ENCODE measurements at places on chromosomes 1 and 21.

GRCh38 chr1:93707956-93708355 is 26.3 kb upstream of the BCAR3 start:
- no peak for DNase-seq

DNA sequence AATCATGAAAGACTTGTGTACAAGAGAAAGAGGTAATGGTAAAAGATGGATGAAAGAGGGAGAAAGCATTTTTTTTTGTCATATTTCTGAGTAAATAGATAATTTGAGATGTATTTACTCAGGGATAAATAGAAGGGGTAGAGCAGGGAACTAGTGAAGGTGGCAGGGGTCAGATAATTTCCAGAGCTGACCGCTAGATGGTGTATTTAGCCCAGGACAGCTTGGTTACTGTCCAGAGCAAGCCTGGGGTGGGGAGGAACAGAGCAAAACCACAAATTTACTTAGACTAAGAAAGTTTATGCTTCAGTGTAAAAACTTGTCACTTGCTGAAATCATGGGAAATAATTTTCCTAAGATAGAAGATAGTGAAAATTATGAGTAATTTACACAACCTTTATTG is 91.5 kb downstream of the XCL2 start:
- DNase-seq = no peak

GRCh38 chr21:37374027-37374426 is 7.5 kb downstream of the DYRK1A start:
- no peak for DNase-seq

DNA sequence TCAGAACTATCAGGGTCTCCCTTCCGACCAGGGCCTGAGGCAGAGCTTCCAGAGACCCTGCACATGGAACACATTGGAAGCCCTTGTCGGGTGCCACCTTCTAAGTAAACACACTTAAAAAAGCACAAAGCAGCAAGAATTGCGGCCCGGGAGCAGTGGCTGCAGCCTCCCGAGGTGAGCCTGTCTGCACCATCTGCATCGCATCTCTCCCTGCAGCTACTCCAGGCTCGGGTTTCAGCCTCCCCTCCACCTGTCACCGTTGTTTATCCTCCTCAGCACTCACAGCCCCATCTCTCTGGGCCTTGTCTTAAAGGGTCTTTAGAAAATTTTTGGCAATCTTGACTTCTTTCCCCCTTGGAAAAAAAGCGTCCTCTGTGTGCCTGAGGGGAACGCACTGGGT is 95.1 kb upstream of the ARHGEF16 start:
- no peak for DNase-seq

DNA sequence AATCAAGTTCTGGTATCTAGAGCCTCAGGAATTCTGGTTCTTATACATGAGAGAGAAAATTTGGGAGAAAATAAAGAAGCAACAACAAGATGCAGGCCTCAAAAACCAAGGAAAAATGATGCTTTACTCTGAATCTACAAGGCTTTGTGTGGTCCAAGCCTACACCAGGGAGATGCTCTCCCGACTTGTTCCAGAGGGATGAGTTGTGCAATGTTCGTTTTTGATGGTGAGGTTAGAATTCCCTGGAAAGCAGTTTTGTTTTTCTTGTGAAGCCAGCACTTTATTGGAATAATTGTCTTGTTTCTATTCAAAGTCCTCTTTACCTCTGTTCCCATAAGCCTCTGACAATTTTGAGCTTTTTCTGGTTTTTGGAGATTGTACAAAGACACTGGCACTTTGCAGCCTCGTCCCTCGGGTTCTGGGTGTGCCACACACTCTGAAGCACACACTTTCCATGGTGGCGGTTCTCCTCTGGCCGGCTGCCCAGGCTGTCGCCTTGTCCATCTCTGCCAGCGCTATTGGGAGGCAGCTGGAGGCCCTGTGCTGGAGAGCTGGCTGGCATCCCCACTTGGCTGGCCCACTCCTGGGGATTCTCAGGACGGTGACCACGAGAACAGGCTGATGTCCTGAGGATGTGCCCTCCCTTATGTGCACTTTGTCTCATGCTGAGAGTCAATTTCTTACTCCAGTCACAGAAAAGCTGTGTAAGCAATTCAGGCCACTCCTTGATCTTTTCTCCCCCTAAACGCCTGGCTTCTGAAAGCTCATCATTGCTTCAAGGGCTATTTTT is 70.2 kb downstream of the EDEM3 start:
- no peak for DNase-seq

- DNase-seq = no peak
These were observed 97.5 kb downstream of the CLEC20A start for GRCh38 chr1:178399177-178399728.

GRCh38 chr1:164630626-164631396 is 71.8 kb downstream of the PBX1 start:
- DNase-seq = no peak

DNA sequence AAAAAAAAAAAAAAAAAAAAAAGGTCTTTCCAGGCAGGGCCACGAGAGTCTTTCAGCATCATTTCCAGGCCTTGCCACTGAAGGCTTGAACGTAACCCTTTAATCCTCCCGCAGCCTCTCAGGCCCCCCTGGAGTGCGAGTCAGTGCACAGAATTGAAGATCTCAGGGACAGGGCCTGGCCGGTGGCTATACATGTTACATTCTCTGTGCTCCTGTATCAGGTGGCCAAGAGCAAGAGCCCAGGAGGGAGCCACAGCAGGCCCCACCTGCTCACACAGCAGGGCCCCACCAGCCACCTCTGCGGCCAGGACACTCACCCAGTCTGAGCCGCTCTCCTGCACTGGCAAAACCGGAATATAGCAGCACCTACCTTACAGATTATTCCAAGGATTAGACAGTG is 34.1 kb upstream of the SLC25A33 start:
- no peak for DNase-seq

GRCh38 chr1:216805233-216805632 is 82.0 kb upstream of the ESRRG start:
- no peak for DNase-seq

DNA sequence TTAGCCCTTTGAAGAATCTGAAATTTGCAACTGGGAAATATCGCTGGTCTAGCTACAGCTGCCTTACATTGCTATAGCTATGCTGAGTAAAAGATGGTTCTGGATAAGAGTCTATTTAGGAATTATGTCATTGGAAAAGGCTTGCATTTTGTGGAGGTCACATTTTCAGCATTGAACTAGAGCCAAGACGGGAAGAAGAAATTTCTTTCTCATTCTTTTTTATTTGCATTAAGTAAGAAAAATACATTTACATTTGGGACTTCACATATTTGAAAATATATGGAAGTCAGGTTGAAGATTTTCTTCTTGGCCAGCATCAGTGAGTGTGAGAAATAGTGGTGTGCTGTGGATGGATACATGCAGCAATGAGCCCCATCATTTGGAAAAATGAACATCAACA is 291.6 kb downstream of the PTBP2 start:
- DNase-seq = no peak

GRCh38 chr1:61518670-61519400 is 206.1 kb downstream of the TM2D1 start:
- DNase-seq = no peak

- no peak for DNase-seq
These were observed 74.5 kb upstream of the B3GALT2 start for GRCh38 chr1:193260896-193261295.

- no peak for DNase-seq
These were observed 34.8 kb downstream of the ACOT7 start for GRCh38 chr1:6358757-6359201.

DNA sequence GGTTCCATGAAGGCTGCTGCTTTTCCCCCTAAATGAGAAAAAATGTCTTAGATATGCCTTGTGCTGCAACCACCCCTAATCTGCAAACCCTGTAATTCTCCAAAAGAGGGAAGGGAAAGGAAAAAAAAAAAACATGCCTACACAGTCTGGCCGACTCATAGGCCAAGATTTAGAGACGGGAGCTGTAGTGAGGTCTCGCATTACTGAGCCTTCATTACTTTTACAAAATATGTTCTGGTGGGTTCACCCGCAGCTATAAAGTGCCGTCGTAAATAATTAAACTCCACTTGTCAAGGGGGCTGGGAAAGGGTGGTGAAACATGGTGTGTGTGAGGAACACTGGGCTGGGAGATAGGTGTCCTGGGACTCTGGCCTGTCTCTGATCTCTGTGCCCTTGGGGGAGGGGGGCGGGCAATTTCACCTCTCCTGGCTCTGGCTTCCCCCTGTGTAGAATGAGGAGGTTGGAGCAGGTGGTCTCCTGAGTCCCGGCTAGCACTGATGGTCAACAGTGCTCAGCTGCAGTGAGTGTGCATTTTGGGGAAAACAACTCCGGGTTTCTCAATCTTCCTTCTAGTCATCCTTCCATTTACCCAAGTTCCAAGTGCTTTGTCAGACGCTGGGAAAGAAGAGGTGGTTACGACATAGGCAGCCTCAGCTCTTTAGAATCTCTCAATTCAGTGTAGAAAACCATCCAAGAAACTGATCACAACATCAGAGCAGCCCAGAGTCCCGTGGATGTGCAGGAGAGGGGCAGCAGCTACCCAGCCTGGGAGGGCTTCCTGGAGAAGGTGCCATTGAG is 82.3 kb downstream of the ACTL8 start:
- DNase-seq = peak; percentile 55

DNA sequence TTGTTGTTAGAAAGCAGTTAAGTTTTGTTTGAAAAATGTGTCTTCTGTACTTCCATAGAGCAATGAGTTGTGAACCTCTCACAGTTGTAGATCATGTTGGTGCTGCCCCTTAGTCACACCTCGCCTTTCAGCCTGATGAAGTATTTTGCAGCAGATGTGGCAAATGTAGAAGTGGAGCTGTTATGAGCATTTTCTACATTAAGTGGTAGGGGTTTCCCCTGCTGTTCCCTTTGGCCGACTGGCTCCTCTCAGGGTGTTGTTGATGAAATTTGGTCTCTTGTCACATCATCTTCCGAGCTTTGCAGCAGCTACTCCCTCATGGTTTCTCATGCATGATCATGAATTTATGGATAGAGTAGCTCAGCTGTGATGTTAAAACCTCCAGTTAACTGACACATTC is 33.6 kb upstream of the DENND1B start:
- no peak for DNase-seq

- no peak for DNase-seq
These were observed 48.4 kb downstream of the B3GALT5 start for GRCh38 chr21:39661121-39661520.

DNA sequence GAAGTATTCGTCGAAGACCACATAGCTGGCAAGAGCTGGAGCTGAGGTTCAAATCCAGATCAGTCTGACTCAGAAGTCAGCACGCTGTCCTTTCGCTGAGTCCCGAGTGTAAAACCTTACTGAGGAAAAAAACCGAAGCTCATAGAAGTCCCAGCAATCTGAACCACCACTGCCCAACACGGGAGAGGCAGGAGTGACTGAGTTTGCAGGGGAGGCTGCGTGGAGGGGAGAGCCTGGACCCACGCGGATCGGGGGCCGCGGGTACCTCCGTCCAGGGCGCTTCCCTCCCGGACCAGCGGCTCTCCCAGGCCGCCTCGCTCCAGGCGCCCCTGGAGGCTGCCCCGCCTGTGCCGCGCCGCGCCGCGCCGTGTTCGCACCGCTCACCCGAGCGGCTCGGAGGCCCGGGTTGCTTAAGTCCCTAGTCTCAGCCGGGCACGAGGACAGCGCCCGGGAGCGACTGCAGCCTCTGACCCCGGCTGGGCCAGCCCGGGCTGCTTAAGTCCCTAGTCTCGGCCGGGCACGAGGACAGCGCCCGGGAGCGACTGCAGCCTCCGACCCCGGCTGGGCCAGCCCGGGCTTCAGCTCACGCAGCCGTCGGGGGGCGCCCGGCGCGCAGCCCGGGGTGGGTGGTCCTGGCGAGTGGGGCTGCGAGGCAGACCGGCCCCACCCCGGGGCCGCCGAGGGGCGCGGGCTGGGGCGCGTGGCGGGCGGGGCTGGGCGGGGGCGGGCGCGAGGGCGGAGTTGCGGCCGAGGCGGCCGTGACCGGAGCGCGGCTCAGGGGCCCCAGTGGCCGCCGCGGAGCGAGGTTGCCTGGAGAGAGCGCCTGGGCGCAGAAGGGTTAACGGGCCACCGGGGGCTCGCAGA is at the start of gene ADAMTSL4:
ADAMTSL4 (plus strand) TSS at position 777 of the 864 bp plus-strand sequence. CDS start 2,881 bp downstream, outside the sequence.
- no peak for DNase-seq

DNA sequence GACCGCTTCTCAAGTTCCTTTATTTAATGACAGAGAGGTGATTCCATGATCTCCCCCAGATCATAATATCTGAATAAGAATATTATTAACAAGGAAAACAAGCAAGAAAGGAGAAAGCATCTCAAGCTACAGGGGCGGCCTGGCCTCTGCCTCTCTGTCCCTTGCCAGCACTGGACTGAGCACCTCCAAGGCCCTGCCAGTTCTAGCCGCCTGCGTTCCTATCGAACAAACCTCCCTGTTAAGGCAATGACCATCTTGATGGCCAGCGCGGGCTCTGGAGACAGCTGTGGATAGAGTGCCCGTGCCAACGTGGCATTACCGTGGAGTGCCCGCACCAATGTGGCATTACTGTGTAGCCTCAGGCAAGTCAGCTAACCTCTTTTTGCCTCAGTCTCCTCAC is 84.8 kb downstream of the NPHP4 start:
- no peak for DNase-seq

DNA sequence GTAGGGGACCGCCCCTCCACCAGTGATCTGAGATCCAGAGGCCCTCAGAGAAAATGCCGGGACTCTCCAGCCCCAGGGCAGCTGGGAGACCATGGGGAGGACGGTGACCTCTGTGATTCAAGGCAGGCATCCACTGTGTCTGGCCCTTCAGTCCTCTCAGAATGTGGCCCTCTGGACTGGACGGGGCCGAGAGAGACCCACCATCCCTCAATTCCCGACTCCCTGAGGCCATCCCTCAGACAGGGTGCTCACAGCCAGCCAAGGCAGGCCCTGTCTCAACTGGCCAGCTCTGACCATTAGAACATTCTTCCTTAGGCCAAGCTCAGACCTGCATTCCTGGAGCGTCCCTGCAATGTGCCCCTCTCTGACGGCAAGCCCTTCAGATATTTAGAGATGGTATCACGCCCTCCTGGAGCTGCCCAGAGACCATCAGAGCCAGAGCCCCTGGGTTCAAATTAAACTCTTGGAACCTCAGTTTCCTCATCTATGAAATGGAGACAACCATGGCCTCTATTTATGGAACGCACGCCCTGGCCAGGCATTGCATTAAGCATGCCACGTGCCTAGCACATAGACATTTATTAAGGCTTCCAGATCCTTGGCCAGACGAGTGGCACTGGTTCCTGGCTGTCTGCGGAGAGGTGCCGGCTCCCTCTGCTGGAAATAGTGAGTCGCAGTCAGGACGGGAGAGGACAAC is 9.6 kb upstream of the EPS8L3 start:
- peak; percentile 61 for DNase-seq

- peak; percentile 27 for DNase-seq
These were observed 977 bp downstream of the PRPF3 start for GRCh38 chr1:150322310-150322709.

DNA sequence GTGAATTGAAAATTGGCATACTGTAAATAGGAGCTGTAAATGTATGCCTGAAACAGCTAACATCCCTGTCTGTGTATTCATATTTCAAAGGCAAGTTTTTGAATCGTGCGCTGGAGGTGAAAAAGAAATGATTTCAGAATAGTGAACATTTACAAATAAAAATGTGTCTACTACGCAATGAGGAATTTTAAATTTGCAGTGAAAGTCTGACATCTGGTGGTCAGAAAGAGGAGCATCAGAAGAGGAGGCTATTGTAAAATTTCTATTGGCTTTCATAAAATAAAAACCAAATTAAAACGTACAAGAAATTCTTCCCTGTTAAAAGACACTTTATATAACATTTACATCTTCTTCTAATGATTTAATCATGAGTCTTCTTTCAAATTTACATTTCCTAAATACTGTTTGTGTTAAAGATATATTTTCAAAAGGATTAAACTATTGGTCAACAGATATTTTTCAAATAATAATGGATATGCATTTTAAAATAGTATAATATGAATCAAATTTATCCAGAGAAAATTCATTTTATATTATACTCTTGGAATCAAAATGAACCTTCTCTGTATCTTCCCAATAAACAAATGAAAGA is 113.7 kb upstream of the RRP15 start:
- peak; percentile 7 for DNase-seq
